Activated CD4-positive, alpha-beta T cell treated with anti-CD3 and anti-CD28 coated beads, Interleukin-2, amount 50 U/mL, for 16 hours (primary cell): ENCODE measurements at places on chromosomes 4 and X.

DNA sequence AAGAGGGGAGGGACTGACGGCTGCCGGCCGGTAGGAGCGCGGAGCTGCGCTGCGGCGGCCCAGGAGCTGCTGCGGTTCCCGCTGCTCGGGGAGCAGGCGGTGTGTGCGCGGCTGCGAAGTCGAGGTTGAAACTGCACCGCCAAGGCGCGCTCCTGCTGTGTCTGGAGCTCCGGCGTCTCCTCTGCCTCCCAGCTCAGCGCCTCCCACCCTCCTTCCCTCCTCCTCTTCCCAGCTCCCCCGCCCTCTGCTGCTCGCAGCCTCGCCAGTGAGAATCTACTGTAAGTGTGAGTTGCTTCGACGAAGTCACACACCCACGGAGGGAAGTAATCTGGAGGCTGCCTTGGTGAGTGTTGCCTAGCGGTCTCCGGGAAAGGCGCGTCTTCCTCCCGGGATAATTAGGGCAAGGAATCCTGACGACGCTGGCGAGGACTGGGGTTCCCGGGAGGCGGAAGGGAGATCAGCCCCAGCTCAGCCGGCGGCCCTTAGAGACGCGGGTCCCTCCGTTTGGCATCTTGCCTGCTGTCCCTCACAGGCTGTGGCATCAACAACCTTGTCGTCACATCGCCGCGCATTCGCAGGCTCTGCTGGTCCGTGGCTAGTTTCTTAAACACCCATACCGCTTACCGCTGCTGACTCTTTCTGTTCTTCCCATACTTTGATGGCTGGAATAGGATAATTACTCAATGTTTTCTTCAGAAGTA lies at the start of gene EPHA5:
EPHA5 (minus strand) TSS at position 159 of the 701 bp plus-strand sequence. CDS start 747 bp downstream, outside the sequence.
- DNase-seq, result peak; percentile 0

DNA sequence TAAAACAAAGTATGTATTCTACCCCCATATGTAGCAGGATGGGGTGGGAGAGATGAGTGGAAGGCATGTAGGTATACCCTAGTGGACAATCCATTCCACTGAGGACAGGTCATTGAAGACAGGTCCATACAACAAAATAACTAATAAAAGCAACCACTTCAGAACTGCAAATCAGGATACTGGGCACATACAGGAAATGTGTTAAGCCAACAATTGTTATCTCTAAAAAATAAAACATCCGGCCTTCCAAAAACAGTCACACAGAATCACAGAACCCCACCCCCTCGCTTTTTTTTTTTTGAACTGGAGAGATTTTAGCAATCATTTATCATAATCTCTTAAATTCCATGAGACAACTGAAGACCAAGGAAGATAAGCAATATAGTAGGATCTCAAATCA lies 112.9 kb downstream of the FRYL start:
- DNase-seq, result no peak

DNA sequence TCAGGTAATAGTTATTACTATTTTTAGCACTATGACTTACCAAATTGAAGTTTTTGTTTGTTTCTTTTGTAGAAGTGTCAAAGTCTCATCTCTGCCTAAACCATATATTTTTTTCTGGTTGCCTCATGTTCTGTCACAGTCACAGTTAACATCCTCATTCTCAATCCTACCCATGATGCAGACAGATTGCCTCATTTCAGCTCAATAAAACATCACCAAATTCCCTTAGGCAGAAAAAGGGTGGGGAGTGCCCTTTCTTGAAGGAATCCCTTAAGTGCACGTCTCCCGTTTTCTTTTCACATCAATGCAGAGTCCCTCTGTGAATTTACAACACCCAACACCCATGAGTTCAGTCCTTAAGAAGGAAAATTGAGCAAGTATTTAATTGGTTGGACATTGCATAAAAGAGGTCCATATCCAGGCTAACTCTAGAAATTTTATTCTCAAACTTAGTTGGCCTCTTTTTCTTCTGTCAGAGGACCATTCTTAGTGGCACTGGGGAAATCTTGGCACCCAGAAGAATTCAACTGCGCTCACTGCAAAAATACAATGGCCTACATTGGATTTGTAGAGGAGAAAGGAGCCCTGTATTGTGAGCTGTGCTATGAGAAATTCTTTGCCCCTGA lies 103.7 kb upstream of the BMPR1B start:
- DNase-seq, result no peak

DNA sequence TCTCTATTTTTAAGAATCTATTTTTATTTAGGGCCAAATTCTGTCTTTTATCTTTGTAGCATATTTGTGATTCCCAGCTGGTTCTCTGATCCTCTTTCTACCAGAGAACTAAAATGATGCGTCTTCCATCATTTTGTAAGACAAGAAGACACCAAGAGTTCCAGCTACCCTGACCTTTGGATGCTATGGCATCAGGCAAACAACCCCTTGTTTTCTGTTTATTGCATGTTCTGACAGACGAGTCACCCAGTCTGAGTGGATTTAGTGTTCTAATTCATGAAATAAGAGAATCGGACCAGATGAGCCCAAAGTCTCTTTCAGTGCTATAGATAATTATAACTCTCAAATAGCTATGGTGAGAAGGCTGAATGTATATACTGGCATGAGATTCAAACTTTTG lies 69.7 kb downstream of the ZFYVE28 start:
- no peak for DNase-seq

- DNase-seq, result no peak
These were observed 34.5 kb downstream of the SPINK2 start for GRCh38 chr4:56786955-56787354.

- no peak for DNase-seq
These were observed 2.3 kb downstream of the MAP3K15 start for GRCh38 chrX:19512961-19513360.

DNA sequence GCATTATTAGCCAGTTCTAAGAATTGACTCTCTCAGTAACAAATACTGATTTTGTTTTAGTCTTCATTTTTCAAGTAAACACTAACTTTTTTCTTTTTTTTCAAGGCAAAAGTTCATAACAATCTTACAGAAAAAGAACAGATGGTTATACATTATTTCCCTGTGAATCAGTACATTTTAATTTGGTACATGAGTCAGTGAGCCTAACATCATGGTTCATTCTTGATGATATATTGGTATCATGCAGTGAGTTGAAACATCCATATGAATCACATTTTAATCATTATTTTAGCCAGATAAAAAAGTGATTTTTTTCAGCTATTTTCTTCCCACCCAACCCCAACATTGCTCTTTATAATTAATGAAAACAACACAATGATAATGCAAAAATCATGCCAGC lies 184.3 kb upstream of the TACR3 start:
- no peak for DNase-seq

- no peak for DNase-seq
These were observed 190.6 kb downstream of the LDB2 start for GRCh38 chr4:16707874-16708273.

- peak; percentile 70 for DNase-seq
These were observed at the start of gene SGMS2 for GRCh38 chr4:107824350-107825071. TSS of gene SGMS2 (plus strand) at chr4:107824932. CDS start at chr4:107895554, 70,622 bp downstream.

DNA sequence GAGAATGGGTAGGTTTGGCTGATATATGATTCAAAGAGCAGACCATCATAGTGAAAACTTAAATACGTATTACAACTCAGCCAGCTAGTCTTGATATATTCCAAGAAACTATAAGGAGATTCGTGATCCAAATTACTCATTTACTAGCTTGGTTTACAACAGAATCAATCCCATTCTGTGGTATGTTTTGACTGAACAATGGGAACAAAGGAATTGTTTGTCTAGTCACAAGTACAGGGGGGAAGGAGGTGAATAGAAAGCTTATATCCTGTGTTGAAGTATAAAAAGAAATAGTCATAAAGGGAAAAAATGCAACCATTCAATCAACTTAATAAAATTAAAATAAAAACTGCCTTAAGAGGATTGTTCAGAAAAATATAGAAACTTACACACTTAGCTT lies 17.0 kb downstream of the C4orf54 start:
- DNase-seq, result no peak

DNA sequence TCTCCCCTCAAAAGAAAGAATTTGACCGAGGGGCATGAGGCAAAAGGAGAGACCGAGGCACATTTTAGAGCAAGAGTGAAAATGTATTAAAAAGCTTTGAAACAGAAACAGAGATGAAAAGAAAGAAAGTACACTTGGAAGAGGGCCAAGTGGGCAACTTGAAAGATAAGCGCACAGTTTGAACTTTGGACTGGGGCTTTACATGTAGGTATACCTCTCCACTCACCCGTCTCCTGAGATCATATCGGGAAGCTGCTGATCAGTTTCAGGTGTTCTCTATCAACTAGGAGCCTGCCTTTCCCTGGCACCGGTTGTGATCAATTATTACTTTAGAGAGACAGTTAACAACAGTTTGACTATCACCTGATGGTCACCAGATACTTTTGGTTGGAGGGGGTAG lies 2666.5 kb downstream of the ARAP2 start:
- no peak for DNase-seq

- no peak for DNase-seq
These were observed 446.4 kb downstream of the RPA4 start for GRCh38 chrX:97330151-97330550.

GRCh38 chr4:102537269-102537668 lies 36.1 kb downstream of the NFKB1 start:
- no peak for DNase-seq

- no peak for DNase-seq
These were observed 31.7 kb upstream of the MSANTD1 start for GRCh38 chr4:3217266-3217665.

GRCh38 chrX:10021461-10022272 lies 54.5 kb downstream of the CLDN34 start:
- no peak for DNase-seq

GRCh38 chr4:20493761-20494353 lies 206.4 kb upstream of the PACRGL start:
- DNase-seq, result no peak

- peak; percentile 27 for DNase-seq
These were observed 22.8 kb downstream of the NDST4 start for GRCh38 chr4:115090483-115091075.

GRCh38 chrX:39848243-39848642 lies 249.5 kb downstream of the BCOR start:
- no peak for DNase-seq

- DNase-seq, result peak; percentile 77
These were observed 562.3 kb upstream of the DIPK2B start for GRCh38 chrX:45762699-45763647.

DNA sequence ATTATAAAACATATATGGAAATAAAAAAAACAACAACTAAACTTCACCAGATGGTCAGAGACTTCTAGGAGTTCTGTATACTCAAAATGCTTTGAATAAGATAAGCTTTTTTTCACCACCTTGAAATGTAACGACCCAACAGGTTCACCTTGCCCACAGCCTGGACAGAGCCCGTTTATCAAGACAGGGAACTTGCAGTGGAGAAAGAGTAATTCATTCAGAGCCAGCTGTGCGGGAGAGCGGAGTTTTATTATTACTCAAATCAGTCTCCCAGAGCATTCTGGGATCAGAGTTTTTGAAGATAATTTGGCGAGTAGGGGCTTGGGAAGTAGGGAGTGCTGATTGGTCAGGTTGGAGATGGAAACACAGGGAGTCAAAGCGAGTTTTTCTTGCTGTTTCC lies 38.5 kb downstream of the AGA start:
- no peak for DNase-seq

DNA sequence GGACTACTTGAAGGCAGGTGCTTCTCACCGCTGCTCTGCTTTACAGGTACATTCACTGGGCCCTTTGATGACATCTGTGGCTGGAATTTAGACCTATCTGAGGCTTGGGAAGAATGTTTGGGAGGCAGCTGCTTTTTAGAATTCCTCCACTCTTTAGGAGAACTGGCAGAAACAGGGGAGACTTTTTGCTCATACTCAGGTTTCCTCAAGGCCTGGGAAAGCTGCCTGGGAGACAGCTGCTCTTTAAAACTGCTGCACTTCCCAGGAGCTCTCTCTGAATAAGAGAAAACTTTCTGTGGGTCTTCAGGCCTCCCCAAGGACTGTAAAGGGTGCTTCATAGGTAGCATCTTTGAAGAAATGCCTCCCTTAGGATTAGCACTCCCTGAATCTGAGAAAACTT lies 14.3 kb downstream of the CT47C1 start:
- no peak for DNase-seq

DNA sequence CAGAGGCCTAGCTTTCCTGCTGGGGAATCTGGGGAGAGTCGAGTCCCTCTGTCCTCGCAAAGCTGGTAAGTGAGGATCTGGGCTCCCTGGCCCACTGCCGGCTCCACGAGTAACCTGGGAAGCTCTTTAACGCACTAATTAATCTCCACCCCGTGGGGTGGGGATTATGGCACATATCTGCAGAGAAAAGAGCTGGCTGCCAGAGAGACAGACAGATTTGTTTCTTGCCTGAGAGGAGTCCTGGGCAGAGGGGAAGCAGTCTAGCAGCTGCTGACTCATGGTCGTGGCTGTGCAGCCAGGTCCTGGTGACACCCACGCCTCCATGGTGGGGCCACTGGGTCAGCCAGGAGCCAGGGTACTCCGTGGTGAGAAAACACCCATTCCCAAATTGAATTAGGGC lies 14.0 kb downstream of the SORCS2 start:
- DNase-seq, result no peak

DNA sequence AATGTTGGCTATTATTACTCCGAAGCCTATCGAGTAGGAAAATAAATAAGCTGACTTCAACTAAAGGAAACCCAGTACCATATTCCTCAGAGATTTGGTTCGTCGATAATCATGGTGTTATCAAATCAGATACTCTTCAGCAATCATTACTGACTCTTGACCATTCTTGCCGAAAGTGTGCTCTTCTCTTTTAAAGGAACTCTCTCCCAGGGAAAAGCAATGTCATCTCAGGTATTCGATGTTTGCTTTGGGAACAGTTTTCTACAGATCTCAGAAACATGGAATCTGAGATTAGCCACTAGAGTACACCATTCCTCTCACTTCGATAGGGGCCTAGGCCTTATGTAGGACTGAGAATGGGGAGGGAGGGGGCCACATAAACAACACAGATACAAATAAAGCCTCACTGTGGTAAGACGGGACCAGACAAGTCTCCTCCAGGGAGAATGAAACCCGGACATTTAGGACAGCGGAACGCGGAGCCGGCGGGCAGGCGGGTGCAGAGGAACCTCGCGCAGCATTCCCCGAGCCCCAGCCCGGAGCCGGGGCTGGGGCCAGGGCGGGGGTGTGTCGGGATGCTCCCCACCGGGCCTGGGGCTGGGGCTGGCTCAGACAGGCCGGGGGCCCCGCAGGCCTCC lies 581 bp downstream of the DNAJB14 start:
- DNase-seq, result peak; percentile 24

DNA sequence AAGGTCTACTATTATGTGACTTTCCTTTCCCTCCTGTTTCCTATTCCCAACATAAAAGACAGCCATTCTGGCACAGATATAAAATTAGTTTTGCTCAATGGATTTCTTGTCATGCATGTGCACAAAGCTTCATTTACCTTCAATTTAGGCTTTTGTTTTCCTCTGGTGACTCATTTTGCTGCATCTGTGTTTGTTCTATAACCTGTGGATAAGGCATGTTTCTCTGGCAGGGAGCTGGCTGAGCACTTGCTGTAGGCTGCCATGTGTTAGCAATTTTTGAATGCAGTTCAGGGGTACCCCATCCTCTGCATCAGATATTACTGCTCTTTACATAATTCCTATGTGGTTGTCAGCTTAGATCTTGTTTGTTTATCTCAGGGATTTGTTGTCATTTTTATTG lies 202.8 kb upstream of the GRID2 start:
- DNase-seq, result no peak

GRCh38 chr4:38078590-38079421 lies 118.6 kb downstream of the PTTG2 start:
- DNase-seq, result no peak
